ENCODE measurements at places on chromosomes 2 and 18.
A peak's percentile ranks its signal among the peaks of the same experiment; 100 is the strongest.

GRCh38 chr2:120348737-120349439 is 3.0 kb downstream of the INHBB start:
- no peak for DNase-seq

GRCh38 chr18:32669549-32670165 is 103.2 kb downstream of the KLHL14 start:
- DNase-seq = no peak

DNA sequence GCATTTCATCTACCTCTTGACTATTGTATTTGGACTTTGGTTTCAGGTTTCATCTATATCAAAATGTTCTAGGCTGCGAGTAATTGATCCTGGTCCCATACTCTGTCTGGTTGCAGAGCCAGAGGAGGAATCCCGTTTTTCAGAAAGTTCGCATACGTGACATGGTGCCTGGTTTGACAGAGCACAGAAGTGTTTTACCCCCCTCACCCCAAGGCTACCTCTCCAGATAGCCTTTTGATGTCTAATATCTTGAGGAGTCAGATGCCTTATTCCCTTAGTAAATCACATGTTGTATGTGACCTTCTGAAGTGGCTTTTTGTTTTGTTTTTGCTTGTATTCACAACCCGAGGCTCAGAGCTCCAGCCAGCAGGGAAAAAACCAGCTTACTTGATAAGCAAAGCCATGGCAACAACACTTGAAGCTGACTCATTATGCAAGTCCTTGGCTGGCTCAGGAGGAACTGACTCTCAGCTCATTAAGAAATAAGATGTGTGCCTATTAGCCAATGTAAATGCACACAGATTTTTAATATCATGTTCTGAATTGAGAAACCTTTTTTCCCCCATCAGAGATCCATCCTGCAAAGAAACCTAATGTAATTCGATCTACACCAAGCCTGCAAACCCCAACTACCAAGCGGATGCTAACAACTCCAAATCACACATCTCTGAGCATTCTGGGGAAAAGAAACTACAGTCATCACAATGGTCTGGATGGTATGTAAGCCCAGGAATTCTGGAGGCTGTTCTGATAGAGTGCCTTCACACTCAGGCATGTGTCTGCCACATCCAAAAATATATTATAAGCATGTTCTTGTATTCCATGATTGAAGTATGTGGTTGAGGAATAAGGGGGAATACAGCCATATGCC is 41.4 kb downstream of the OXER1 start:
- DNase-seq = peak; percentile 64

GRCh38 chr2:158810731-158811460 is 15.8 kb downstream of the DAPL1 start:
- no peak for DNase-seq

- no peak for DNase-seq
Measured at GRCh38 chr2:189860161-189860560, 75.9 kb downstream of the PMS1 start.

GRCh38 chr18:2376707-2377106 is 194.6 kb downstream of the METTL4 start:
- no peak for DNase-seq

- DNase-seq = no peak
Measured at GRCh38 chr18:57542812-57543427, 43.6 kb downstream of the FECH start.

DNA sequence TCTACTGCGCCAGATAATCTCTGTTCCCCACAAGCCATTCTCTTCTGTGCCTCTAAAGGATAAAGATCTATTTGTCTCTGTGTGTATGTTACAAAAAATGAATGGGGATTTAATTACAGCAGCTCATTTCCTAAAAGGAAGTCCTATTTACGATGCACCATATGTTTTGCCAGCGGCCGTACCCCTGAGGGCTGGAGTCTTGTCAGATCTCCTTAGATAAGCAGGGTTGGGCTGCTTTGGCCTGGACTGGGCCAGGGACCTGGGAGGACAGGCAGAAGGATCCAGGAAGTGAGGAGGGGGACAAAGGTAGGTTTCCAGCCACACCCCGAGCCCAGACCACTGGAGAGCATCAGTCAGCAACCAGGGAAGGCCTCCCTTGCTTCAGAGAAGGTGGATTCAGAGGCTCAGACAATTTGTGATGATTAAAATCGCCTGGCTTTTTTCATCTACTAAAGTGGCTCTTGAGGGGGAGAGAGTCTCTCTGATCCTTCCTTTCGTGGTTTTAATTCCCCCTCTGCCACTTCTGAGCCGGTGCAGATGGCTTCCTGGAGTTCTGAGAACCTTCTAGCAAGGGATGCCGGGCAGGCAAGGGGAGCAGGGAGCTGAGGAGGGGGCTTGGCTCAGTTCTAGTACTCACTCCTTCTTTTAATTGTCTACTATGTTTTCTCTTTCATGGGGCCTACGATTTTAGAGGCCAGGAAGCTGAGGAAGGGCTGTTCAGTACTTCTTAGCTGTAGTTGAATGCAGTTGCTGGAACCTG is 42.1 kb downstream of the MYCN start:
- no peak for DNase-seq

DNA sequence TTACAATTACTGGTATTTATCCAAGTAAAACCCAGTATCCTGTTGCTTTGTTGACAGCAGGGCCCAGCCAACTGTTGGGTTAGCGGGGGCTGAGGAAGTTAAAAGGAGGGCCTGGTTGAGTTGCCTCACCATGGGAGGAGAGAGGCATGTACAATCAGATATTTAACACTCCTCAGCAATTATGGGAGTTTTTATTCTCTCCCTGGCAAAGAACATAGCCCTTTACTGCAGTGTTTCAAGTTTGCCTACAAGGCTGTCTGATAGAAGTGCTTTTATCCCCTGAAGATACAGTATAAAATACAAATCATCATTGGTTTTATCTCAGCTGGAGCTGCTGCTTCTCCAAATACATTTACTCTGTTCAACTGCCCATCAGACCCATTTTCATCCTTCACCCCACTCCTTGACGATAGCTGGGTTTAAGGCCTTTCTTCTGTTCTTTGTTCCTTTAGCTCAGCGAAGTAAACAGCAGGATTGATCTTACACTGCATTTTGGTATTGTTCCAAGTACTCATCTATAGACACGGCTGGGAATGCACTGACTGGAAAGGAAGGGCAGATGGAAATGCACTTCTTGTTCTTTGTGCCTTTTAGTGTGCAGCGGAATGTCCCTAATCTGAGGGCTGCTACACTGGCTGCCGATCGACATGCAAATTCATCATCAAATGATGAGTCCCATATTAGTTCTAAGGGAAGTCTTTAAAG is 402.5 kb upstream of the SPRED2 start:
- DNase-seq = no peak

- no peak for DNase-seq
Measured at GRCh38 chr2:83900862-83901261, 558.2 kb downstream of the SUCLG1 start.

- DNase-seq = no peak
Measured at GRCh38 chr2:46999857-47000678, 84.5 kb upstream of the MCFD2 start.

DNA sequence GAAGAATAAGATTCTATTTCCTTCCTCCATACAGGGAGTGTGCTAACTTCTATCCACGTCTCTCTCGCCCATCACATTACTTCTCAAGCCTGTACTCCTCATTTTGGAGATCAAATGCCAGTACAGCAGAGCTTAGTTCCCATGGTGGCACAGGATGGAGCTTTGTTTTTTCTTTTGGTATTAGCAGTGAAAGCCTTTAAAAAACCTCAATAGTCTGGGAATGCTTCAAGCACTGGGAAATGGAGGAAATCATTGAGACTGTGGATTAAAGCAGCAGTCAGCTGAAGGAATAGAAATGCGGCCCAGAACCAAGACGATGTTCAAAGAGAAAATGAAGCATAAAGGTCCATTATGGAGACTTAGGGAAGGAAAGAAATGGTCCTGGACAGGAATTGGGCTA is 102.3 kb downstream of the NRXN1 start:
- no peak for DNase-seq
